ENCODE measurements at places on chromosomes 13 and 19. TPM values are rescaled to one million over a fixed set of nuclear protein-coding genes. Genes with fewer than 3 reads are reported as not detected.

The PSG11 gene
- total RNA-seq: not detected

The ZNF208 gene
- total RNA-seq: not detected

The TSHZ3 gene
- total RNA-seq: 87.1 TPM

The NTN5 gene
- total RNA-seq: 7.3 TPM

The C1QTNF9 gene
- not detected for total RNA-seq

The SLC8A2 gene
- 2.5 TPM for total RNA-seq

- H3K36me3 ChIP-seq: no peaks in the 10 kb centered on the region
- no peak for DNase-seq
- H3K27ac ChIP-seq: no peak overlapping the region
- peaks cover 52% of the 10 kb centered on the region for H3K27me3 ChIP-seq
- H3K4me1 ChIP-seq: no peaks in the 10 kb centered on the region
- no peak overlapping the region for H3K4me3 ChIP-seq
Measured at GRCh38 chr13:45626731-45627374, 11.3 kb upstream of the ERICH6B start.

GRCh38 chr19:1254081-1254527 is 5.7 kb downstream of the MIDN start:
- H3K4me3 ChIP-seq: no peak overlapping the region
- H3K4me1 ChIP-seq: peaks cover 19% of the 10 kb centered on the region
- no peak overlapping the region for H3K27ac ChIP-seq

- peaks cover 11% of the 10 kb centered on the region for H3K4me1 ChIP-seq
- peaks cover 8% of the 10 kb centered on the region for H3K36me3 ChIP-seq
- peaks cover 22% of the 10 kb centered on the region for H3K27me3 ChIP-seq
- peak overlapping the region; percentile 63 for H3K4me3 ChIP-seq
Measured at GRCh38 chr13:109785892-109786450, 412 bp downstream of the IRS2 start.

GRCh38 chr19:49497047-49497788 is 984 bp downstream of the RPS11 start:
- peaks cover 26% of the 10 kb centered on the region for H3K4me1 ChIP-seq
- peaks cover 16% of the 10 kb centered on the region for H3K36me3 ChIP-seq
- H3K27ac ChIP-seq: peak overlapping the region; percentile 97
- no peak for DNase-seq
- peak overlapping the region; percentile 97 for H3K4me3 ChIP-seq

- no peaks in the 10 kb centered on the region for H3K36me3 ChIP-seq
- no peaks in the 10 kb centered on the region for H3K27me3 ChIP-seq
- H3K4me3 ChIP-seq: no peak overlapping the region
- H3K27ac ChIP-seq: no peak overlapping the region
Measured at GRCh38 chr13:33509642-33510229, 224.2 kb upstream of the STARD13 start.

- H3K4me3 ChIP-seq: peak overlapping the region; percentile 33
- DNase-seq: no peak
- peaks cover 63% of the 10 kb centered on the region for H3K27me3 ChIP-seq
- no peaks in the 10 kb centered on the region for H3K36me3 ChIP-seq
- H3K4me1 ChIP-seq: peaks cover 18% of the 10 kb centered on the region
Measured at GRCh38 chr19:51002542-51003311, 1.3 kb upstream of the KLK8 start.

DNA sequence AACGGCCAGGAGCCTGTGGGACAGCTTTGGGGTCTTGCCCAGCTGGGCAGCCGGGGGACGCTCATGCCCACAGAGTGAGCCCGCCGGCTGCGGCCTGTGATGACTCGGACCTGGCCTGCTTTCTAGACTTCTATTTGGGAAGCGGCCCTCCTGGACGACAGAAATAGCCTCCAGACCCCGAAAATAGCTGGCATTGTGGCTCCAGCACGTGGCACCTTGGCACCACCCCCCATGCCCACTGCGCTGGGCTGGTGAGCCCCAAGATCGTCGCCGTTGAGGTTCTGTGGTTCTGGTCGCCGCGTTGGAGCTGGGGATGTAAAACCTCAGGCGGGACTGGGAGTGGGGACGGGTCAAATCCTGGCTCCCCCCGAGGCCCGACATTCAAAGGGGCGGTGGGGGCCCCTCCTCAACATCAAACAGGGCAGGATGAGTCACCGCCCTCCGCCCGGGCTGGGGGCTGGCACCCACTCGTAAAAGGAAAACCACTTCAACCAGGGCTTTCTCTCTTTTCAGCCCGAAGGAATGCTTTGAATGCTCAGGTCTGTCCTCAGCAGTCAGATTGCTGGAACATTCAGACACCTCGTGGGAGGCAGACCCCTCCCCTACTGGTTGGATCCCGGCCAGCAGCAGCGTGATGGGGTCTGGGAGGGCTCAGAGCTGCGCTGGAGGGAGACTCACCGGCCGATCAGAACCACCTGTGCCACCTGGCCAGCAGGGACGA is 42.1 kb downstream of the GADD45B start:
- DNase-seq: peak; percentile 61
- peak overlapping the region; percentile 13 for H3K4me3 ChIP-seq
- H3K27ac ChIP-seq: peak overlapping the region; percentile 95
- peaks cover 4% of the 10 kb centered on the region for H3K36me3 ChIP-seq

- H3K27me3 ChIP-seq: no peaks in the 10 kb centered on the region
- peaks cover 33% of the 10 kb centered on the region for H3K4me1 ChIP-seq
- H3K4me3 ChIP-seq: no peak overlapping the region
- DNase-seq: no peak
- H3K27ac ChIP-seq: peak overlapping the region; percentile 95
- no peaks in the 10 kb centered on the region for H3K36me3 ChIP-seq
Measured at GRCh38 chr19:38022791-38023670, 116.0 kb downstream of the SIPA1L3 start.

DNA sequence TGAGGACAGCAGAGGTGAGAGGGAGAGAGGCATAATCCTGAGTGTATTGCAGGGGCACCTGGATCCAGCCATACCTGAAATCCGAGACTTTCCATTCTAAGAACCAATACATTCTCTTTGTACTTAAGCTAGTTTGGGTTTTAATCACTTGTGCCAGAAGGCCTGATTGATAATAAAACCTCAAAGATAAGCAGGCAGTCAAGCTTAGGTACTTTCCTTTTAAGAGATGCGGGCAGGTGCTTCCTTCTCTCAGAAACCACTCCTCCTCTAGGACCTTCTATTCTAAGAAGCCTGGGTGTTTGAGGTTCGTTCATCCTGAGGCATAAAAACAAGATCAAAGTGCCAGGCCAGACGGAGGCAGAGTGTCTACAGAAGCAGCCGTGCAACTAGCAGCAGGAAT is 22.2 kb downstream of the FAM187B start:
- H3K36me3 ChIP-seq: no peaks in the 10 kb centered on the region
- no peaks in the 10 kb centered on the region for H3K4me1 ChIP-seq
- H3K27me3 ChIP-seq: no peaks in the 10 kb centered on the region
- no peak for DNase-seq
- H3K4me3 ChIP-seq: no peak overlapping the region

GRCh38 chr19:34503531-34504272 is 22.1 kb downstream of the WTIP start:
- no peak overlapping the region for H3K27ac ChIP-seq
- peak; percentile 30 for DNase-seq
- peaks cover 3% of the 10 kb centered on the region for H3K4me1 ChIP-seq

DNA sequence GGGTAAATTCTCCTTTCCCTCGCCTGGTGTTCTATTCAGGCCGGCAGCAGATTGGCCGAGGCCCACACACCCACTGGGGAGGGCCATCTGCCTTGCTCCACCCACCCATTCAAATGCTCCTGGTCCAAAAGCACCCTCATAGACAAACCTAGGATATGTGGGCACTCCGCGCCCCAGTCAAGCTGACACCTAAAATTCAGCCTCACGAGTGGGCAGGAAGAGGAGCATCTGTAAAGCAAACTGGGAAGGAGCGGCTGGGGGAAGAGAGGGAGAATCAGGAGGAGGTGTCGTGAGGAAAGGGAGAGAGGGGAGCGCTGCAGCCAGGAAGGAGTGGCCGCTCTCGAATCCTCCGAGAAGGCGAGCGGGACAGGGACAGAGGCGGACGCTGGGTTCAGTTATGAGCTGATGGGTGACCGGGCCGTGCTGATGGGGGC is 136.9 kb downstream of the USP12 start:
- DNase-seq: no peak
- no peaks in the 10 kb centered on the region for H3K36me3 ChIP-seq
- peaks cover 25% of the 10 kb centered on the region for H3K4me1 ChIP-seq

GRCh38 chr19:47901370-47901769 is 15.3 kb upstream of the SULT2A1 start:
- DNase-seq: no peak
- no peak overlapping the region for H3K27ac ChIP-seq
- no peaks in the 10 kb centered on the region for H3K27me3 ChIP-seq
- no peaks in the 10 kb centered on the region for H3K4me1 ChIP-seq
- H3K4me3 ChIP-seq: no peak overlapping the region

DNA sequence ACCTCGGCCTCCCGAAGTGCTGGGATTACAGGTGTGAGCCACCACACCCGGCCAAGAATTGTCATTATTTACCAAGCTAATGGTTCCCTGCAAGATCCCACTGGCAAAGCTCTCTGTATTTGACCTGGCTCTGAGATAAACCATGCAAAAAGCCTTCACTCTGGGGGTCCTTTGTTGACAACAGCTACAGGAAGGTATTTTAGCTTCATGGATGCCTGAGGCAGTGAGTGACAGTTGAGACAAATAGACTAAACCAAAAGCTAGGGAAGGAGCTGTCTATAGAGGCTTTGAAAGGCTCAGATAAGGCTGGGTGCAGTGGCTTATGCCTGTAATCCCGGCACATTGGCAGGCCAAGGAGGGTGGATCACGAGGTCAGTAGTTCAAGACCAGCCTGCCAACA is 45.5 kb downstream of the NOTCH3 start:
- H3K27me3 ChIP-seq: peaks cover 4% of the 10 kb centered on the region
- H3K4me1 ChIP-seq: peaks cover 1% of the 10 kb centered on the region
- H3K36me3 ChIP-seq: peaks cover 2% of the 10 kb centered on the region
- H3K27ac ChIP-seq: no peak overlapping the region
- H3K4me3 ChIP-seq: no peak overlapping the region

GRCh38 chr19:33628921-33629825 is 7.4 kb downstream of the CHST8 start:
- DNase-seq: no peak
- peaks cover 58% of the 10 kb centered on the region for H3K27me3 ChIP-seq
- no peak overlapping the region for H3K4me3 ChIP-seq
- H3K36me3 ChIP-seq: peaks cover 5% of the 10 kb centered on the region

GRCh38 chr19:28836421-28836820 is 376.5 kb downstream of the UQCRFS1 start:
- no peak for DNase-seq
- peaks cover 13% of the 10 kb centered on the region for H3K27me3 ChIP-seq
- no peak overlapping the region for H3K27ac ChIP-seq
- no peak overlapping the region for H3K4me3 ChIP-seq
- no peaks in the 10 kb centered on the region for H3K36me3 ChIP-seq

GRCh38 chr13:87656306-87656705 is 14.9 kb upstream of the SLITRK5 start:
- H3K27ac ChIP-seq: no peak overlapping the region
- no peaks in the 10 kb centered on the region for H3K4me1 ChIP-seq
- no peak overlapping the region for H3K4me3 ChIP-seq
- no peak for DNase-seq

DNA sequence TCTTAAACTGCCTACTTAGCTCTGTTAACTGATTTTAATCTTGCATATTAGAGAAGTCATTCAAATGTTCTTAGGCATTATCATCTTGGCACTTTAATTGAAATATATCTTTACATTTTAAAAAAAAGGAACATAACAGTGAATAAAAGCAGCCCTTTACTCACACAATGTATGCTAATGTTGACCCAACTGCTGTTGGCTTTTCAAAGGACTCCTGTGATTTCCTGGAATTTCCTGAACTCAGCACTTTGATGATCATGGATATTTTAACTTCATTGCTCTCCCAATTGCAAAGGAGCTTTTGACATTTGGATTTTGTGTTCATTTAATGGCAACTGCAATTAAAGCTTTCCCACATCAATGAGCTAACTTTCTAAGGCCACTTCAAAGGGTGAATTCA is 1230.3 kb downstream of the DIAPH3 start:
- no peaks in the 10 kb centered on the region for H3K27me3 ChIP-seq
- H3K4me3 ChIP-seq: no peak overlapping the region
- H3K36me3 ChIP-seq: no peaks in the 10 kb centered on the region
- no peak for DNase-seq
- H3K27ac ChIP-seq: no peak overlapping the region

- DNase-seq: no peak
- H3K27me3 ChIP-seq: no peaks in the 10 kb centered on the region
- no peak overlapping the region for H3K4me3 ChIP-seq
- no peaks in the 10 kb centered on the region for H3K36me3 ChIP-seq
- H3K4me1 ChIP-seq: no peaks in the 10 kb centered on the region
- H3K27ac ChIP-seq: no peak overlapping the region
Measured at GRCh38 chr13:55302568-55302967, 1838.2 kb upstream of the PRR20A start.

- no peaks in the 10 kb centered on the region for H3K36me3 ChIP-seq
- H3K4me3 ChIP-seq: no peak overlapping the region
- no peak overlapping the region for H3K27ac ChIP-seq
- peaks cover 12% of the 10 kb centered on the region for H3K4me1 ChIP-seq
- no peak for DNase-seq
- peaks cover 11% of the 10 kb centered on the region for H3K27me3 ChIP-seq
Measured at GRCh38 chr13:109836629-109837607, 50.5 kb upstream of the IRS2 start.

DNA sequence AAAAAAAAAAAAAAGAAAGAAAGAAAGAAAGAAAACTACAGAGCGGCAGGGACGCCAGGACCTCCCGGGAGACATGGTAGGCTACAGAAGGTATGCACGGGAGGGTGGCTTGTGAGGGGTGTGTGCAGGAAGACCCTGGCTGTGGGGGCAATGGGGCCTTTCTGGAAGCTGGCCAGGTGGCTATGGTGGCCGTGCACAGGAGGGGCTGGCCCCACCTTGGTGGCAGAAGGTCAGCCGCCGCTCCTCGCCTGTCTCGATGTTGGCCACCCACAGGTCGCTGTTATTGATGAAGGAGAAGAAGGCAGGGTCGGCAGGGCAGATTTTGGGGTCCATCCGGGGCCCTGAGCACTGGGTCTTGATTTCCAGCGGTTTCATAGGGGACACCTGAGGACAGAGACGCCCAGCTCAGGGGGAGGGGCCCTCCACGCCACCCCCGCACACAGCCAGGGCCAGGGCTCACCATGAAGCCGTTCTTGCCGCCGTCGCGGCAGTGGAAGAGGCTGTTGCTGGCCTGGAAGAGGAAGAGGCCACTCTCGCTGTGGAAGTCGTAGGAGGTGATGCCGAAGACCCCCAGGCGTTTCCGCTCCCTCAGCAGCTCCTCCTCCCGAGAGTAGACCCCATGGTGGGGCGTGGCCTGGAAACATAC is 19.8 kb downstream of the DPP9 start:
- H3K36me3 ChIP-seq: peaks cover 23% of the 10 kb centered on the region
- H3K27me3 ChIP-seq: no peaks in the 10 kb centered on the region
- H3K27ac ChIP-seq: no peak overlapping the region

DNA sequence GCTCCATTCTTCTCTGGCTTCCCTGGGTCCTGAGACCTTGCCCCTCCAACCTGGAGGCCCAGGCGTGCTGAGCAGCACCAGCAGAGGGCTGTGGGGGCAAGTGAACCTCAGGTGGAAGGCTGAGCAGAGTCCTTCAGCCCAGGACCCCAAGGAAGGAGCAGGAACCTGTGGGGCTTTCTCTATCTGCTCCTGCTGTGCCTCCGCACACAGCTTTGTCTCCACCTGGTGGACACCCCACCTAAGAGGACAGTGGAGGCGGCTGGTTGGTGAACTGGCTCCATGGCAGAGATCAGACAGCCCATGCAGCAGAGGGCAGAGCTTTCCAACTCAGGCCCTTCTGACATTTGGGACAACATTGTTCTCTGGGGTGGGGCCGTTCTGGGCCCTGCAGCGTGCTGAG is 19.7 kb downstream of the ZFR2 start:
- H3K36me3 ChIP-seq: no peaks in the 10 kb centered on the region
- H3K4me1 ChIP-seq: no peaks in the 10 kb centered on the region
- H3K27ac ChIP-seq: no peak overlapping the region
- H3K4me3 ChIP-seq: no peak overlapping the region

- H3K4me3 ChIP-seq: no peak overlapping the region
- H3K4me1 ChIP-seq: no peaks in the 10 kb centered on the region
- DNase-seq: no peak
- no peak overlapping the region for H3K27ac ChIP-seq
- no peaks in the 10 kb centered on the region for H3K27me3 ChIP-seq
- H3K36me3 ChIP-seq: no peaks in the 10 kb centered on the region
Measured at GRCh38 chr13:83221256-83221655, 661.0 kb downstream of the SLITRK1 start.
